Osteoblast (primary cell): ENCODE measurements at places on chromosomes 3 and 15. TPM values are rescaled to one million over a fixed set of nuclear protein-coding genes. Genes with fewer than 3 reads are reported as not detected.

Gene SLC28A2
- not detected in 2 replicates for total RNA-seq

Gene FBLN2
- total RNA-seq: 46.0 and 54.6 TPM in 2 replicates

Gene SNX22
- total RNA-seq: under 0.01 and 0.29 TPM in 2 replicates

Gene ATP13A4
- 0.29 TPM in 1 of 2 replicates, not detected in the other for total RNA-seq

Gene IMPG2
- total RNA-seq: 0.29 and 0.36 TPM in 2 replicates

Gene CEP63
- 15.9 and 42.4 TPM in 2 replicates for total RNA-seq

Gene ADAMTSL3
- total RNA-seq: 0.29 and 0.72 TPM in 2 replicates

Gene CPOX
- 21.5 and 22.1 TPM in 2 replicates for total RNA-seq

Gene IGDCC3
- 0.29 TPM in 1 of 2 replicates, not detected in the other for total RNA-seq

Gene ITIH3
- total RNA-seq: under 0.01 TPM in 1 of 2 replicates, not detected in the other

Gene TRH
- under 0.01 TPM in 2 replicates for total RNA-seq

Gene GOLGA6A
- under 0.01 TPM in 1 of 2 replicates, not detected in the other for total RNA-seq

Gene LSAMP
- 3.3 and 6.8 TPM in 2 replicates for total RNA-seq

Gene SEMA7A
- 30.4 and 36.2 TPM in 2 replicates for total RNA-seq

Gene SI
- total RNA-seq: not detected in 2 replicates

Gene CCR2
- not detected in 2 replicates for total RNA-seq

Gene AADACL2
- total RNA-seq: not detected in 2 replicates

Gene NPAP1
- not detected in 2 replicates for total RNA-seq

Gene KNSTRN
- 19.9 and 28.6 TPM in 2 replicates for total RNA-seq

Gene FETUB
- total RNA-seq: not detected in 2 replicates

Gene DCLK3
- under 0.01 TPM in 2 replicates for total RNA-seq

Gene FBXO45
- total RNA-seq: 8.0 TPM in 2 replicates

Gene CYP1A2
- total RNA-seq: not detected in 2 replicates

Gene ACP3
- under 0.01 TPM in 1 of 2 replicates, not detected in the other for total RNA-seq

Gene TP53BP1
- total RNA-seq: 81.6 and 88.7 TPM in 2 replicates

Gene ZMYND10
- total RNA-seq: 0.88 and 2.9 TPM in 2 replicates

Gene IQGAP1
- 259 and 273 TPM in 2 replicates for total RNA-seq

Gene RMDN3
- 18.6 and 19.9 TPM in 2 replicates for total RNA-seq

Gene TPRG1
- total RNA-seq: 3.5 and 6.5 TPM in 2 replicates

Gene ARGFX
- total RNA-seq: not detected in 2 replicates

Gene MINAR1
- 2.1 and 2.5 TPM in 2 replicates for total RNA-seq

Gene CLDN16
- under 0.01 TPM in 1 of 2 replicates, not detected in the other for total RNA-seq

Gene HACL1
- 31.5 and 34.7 TPM in 2 replicates for total RNA-seq

Gene RASGRF1
- under 0.01 TPM in 1 of 2 replicates, not detected in the other for total RNA-seq

Gene MAP1A
- 117 and 121 TPM in 2 replicates for total RNA-seq

Gene SH2D7
- not detected in 2 replicates for total RNA-seq

Gene LRRC31
- total RNA-seq: not detected in 2 replicates

Gene LDHAL6B
- total RNA-seq: not detected in 2 replicates

Gene GDPGP1
- 8.0 and 9.7 TPM in 2 replicates for total RNA-seq

Gene GNL3
- 111 and 129 TPM in 2 replicates for total RNA-seq

Gene TRIM69
- 9.4 and 14.7 TPM in 2 replicates for total RNA-seq

Gene CCR9
- not detected in 2 replicates for total RNA-seq

Gene CD96
- total RNA-seq: under 0.01 TPM in 1 of 2 replicates, not detected in the other
